ENCODE measurements at places on chromosomes 1 and 21. TPM values are rescaled to one million over a fixed set of nuclear protein-coding genes. Genes with fewer than 3 reads are reported as not detected.

Gene KIAA0040
- total RNA-seq = 6.3 TPM

- ATAC-seq = peak; percentile 97
Measured at GRCh38 chr1:7401814-7402547, 369.1 kb upstream of the VAMP3 start.

Gene KLHDC8A
- 3.1 TPM for total RNA-seq

GRCh38 chr1:52996653-52997052 is 65.4 kb upstream of the PODN start:
- no peak for ATAC-seq

Gene OR2T35
- total RNA-seq = not detected

GRCh38 chr1:161869291-161869690 is 103.2 kb downstream of the ATF6 start:
- no peak for ATAC-seq

- no peak for ATAC-seq
Measured at GRCh38 chr1:42732126-42732680, 7.8 kb downstream of the CLDN19 start.

- ATAC-seq = no peak
Measured at GRCh38 chr1:19110257-19110927, 99.7 kb downstream of the UBR4 start.

DNA sequence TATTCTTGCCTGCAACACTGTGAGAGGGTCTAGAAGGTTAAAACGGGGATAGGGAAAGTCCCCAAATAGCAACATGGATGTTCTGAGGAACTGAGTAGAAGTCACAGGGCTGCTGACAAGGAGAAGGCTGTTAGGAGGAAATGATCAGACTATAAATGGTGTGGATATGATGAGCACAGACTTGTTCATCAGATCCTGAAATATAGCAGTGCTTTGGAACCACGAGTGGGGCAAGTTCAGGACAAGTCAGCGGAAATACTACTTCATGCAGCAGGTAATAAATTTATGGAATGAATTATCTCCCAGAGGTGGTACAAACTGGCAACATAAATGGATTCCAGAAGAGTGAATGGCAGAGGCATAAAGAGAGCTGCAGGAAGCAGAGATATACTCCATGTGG is 3.2 kb upstream of the KIAA0040 start:
- ATAC-seq = peak; percentile 36

GRCh38 chr1:153261281-153262069 is 2.0 kb downstream of the LORICRIN start:
- peak; percentile 44 for ATAC-seq

GRCh38 chr1:79124756-79125155 is 118.2 kb upstream of the ADGRL4 start:
- no peak for ATAC-seq

Gene HPDL
- 1.6 TPM for total RNA-seq

Gene MRPL37
- total RNA-seq = 86.1 TPM

Gene GPR37L1
- 0.12 TPM for total RNA-seq

Gene FABP3
- total RNA-seq = 0.36 TPM

DNA sequence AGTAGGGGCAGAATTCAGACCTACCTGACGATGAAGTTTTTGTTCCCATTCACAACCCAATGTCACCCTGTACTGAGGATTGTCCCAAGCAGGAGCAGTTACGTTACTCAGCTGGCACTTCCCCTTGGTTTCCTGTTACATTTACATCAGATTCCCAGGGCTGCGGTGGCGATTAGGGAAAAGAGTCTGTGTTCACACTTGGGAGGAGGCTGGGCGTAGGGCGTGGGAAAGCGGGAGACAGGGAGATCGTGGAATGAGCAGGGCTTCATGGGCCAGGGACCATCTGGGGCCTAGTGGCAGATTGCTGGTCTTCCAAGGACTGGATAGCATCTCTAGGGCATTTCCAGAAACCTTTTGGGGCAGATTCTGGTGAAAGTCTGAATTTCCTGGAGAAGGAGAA is 39.0 kb downstream of the TBX19 start:
- no peak for ATAC-seq

- no peak for ATAC-seq
Measured at GRCh38 chr1:46248122-46248920, 758 bp downstream of the RAD54L start.

GRCh38 chr1:51240084-51240483 is 4.0 kb downstream of the RNF11 start:
- ATAC-seq = no peak

GRCh38 chr1:209416039-209416438 is 167.5 kb upstream of the CAMK1G start:
- ATAC-seq = peak; percentile 89

Gene RNU1-3
- total RNA-seq = 6,387 TPM

Gene AADACL3
- not detected for total RNA-seq

GRCh38 chr1:223538981-223539380 is 126.5 kb downstream of the CAPN8 start:
- no peak for ATAC-seq

GRCh38 chr1:26493267-26493666 is 21.0 kb downstream of the HMGN2 start:
- ATAC-seq = no peak

GRCh38 chr1:108643492-108644335 is 17.2 kb downstream of the HENMT1 start:
- peak; percentile 59 for ATAC-seq

- ATAC-seq = peak; percentile 35
Measured at GRCh38 chr21:41229509-41230248, 61.7 kb downstream of the BACE2 start.

DNA sequence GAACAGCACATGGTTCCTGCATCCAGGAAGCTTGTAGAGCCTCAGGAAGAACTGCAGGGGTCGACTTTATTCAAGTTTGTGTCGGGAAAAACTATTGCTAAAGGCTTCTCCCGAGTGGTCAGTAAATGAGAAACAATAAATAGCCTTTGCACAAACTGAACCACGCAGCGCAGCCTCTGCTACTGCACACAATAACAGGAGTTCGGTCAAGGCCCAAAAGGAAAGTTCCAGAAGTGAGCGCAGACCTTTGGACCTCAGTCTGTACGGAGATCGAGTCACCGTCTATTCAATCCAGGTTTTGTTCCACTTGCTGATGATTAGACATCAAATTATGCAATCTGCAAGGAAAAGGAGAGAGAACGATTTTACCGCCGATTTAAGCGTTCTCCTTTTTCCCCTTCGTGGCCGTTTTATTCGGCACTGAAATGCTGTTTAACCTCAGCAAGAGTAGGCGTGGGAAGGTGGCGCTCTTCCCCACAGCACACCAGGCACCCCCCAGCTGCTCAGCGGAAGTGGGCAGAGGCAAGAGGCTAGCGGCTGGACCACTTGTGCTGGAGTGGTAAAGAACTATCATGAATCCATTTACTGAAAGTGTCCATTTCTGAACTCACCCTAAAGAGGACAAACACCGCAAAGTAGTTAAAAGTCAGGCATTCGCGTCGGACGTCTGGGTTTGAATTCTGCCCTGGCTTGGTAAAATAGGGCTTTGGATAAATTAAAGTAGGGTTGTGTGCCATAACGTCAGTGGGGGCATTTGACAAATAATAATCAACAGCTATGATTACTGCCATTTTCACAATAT is 6.1 kb upstream of the LHX8 start:
- no peak for ATAC-seq

Gene KIF21B
- 0.52 TPM for total RNA-seq

- no peak for ATAC-seq
Measured at GRCh38 chr1:176866011-176866714, 298.3 kb downstream of the ASTN1 start.

- peak; percentile 5 for ATAC-seq
Measured at GRCh38 chr1:44407430-44408211, 2.6 kb downstream of the RNF220 start.

Gene SLC16A4
- 0.44 TPM for total RNA-seq

Gene LIN28A
- total RNA-seq = not detected

Gene PRKCZ
- 21.3 TPM for total RNA-seq

Gene CAMTA1
- total RNA-seq = 34.4 TPM

All from esophagus mucosa (tissue), 1 donor.